ENCODE measurements at places on chromosomes 1 and 21.

DNA sequence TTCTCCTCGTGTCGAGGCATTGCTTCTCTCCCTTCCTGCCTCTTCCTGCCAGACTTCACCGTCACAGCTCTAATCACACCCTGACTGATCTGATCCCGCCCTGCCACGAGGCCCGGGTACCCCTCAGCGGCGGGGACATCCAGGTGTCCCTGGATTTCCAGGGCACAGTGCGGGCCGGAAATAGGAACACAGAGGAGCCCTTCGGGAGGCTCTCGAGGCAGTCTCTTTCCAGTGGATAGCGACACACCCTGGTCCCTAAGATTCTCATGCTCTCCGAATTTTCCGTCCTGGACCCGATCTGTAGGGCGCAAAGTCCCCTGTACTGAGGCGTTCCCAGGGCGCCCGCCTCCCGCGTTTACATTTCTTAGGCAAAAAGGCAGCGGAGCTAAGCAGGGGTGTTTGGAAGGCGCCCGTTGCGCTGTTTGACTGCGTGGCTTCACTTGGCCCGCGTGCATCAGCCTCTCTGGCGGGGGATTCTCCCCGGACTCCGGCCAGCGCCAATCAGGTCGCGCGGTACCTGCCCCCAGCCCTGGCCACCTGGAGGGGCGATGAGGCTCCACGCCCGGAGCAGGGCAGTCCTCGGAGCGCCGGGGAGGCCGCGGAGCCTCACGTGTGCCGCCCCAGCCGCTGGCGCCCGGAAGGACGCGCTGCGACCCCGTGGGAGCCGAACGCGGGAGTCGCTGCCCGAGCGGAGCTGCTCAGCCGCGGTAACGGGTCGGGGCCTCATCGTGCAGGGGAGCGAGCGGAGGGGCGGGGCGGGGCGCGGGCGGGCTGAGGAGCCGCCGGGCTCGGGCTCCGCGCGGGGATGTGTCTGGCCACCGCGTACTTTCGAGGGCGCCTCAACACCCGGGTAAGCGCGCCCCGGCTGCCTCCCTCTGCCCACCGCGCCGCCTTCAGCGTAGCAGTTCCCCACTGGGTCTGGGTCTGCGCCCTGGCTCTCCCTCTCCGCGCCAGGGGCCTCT is at the start of gene FAM163A:
TSS of gene FAM163A (plus strand) at position 575 of the 962 bp plus-strand sequence. CDS start 69,807 bp downstream, outside the sequence.
- no peak for DNase-seq

GRCh38 chr21:14985306-14985705 is 79.5 kb downstream of the NRIP1 start:
- DNase-seq: no peak

DNA sequence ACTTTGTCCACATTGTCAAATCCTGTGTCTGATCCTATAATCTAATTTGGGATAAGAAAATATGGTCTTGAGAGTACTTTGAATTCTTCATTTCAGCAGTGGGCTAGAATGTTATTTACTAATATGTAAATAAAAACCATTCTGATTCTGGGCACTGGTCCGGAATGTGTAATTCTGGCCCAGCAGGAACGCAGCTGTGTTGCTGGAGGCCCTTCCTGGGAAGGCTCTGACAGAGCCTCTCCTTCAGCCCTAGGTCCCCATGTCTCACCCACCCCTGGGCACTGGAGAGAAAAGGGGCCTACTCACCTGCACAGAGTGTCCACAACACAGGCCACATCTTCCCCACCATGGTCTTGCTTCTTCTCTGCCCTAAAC is 251 bp downstream of the GPA33 start:
- DNase-seq: no peak

DNA sequence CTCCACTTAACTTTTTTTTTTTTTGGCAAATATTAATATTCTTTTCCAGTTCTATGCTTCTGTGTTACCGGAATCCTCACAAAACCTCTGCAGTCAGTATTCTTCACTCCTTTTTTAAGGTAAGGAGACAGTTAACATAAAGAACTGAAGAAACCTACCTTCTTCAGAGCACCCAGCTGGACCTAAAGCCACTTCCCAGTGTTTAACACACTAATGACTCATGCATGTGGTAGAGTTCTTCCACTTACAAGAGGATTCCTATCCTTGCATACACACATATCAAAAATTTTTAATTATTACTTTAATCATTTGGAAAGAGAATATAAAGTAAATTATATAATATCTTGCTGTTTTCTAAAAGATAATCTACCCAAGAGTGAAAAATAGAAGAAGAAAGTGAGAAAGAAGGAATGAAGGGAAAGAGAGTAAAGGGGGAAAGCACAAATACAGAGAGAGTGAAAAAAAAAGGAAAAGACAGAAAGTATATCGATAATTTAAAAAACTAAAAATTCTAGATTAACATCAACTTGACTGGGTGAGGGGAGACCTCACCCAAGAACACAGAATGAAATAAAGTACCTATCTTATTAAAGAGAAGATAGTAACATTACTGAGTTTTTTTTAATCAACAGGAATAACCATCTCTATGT is 54.9 kb downstream of the ENAH start:
- DNase-seq: no peak

DNA sequence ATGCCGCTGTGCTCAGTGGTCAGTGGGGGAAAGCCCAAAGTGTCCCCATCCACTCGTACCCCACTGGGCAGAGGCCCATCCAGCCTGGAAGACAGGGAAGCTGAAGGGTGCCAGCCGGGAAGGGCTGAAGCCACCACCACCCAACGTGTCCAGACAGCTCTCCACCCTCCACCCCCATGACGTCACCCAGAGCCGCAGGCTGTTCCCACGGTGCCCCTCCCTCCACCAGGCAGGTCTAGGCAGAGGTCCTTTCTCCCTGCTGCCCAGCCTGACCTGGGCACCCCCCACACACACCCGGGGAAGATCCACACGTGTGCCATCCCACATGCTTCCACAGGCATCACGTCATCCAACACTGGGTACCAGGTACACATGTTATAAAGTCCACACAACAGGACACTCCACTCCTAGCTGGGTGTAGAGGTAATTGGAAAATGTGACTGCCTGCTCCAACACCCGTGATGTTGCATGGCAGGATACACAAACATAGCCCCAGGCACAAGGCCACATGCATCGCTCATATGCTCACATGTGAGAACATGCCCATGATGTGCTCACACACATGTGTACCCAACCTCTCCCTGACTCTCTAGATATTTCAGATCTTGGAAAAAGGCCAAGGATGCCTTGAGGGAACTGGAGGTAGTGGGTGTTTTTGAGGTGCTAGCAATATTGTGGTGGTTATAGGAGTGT is 5.1 kb upstream of the ARHGAP30 start:
- no peak for DNase-seq

GRCh38 chr1:211332036-211332616 is 5.5 kb downstream of the TRAF5 start:
- DNase-seq: no peak

DNA sequence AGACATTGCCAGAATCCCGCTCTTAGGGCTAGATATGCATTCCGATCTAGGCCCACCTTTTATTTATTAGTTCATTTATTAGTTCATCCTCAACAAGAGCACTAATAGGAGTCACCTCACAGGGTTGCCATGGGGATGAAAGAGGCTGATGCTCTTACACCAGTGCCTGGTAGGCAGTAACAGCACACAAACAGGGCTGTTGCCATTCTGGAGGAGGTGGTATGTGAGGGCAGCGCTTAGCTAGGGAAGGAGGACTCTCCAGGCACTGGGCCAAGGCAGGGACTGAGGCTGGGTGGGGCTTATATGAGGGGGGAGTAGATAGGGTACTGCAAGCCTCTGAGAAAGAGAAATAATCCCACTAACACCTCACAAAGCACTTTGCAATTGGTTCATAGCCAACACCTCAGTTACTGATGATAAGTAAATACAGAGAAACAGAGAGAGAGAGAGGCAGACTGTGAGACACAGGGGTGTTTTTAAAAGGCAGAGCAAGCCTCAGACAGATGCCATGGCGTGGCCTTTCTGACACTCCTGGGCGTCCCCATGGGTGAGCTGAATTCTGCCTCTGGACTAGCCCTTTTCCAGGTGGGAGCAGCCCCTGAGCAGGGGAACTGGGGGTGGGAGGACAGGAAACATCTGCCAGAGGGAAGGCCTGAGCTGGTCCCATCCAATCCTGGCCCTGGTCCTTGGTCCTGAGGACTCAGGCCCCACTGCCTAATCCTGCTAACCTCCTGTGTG is 5.9 kb downstream of the FCGR2A start:
- DNase-seq: no peak

DNA sequence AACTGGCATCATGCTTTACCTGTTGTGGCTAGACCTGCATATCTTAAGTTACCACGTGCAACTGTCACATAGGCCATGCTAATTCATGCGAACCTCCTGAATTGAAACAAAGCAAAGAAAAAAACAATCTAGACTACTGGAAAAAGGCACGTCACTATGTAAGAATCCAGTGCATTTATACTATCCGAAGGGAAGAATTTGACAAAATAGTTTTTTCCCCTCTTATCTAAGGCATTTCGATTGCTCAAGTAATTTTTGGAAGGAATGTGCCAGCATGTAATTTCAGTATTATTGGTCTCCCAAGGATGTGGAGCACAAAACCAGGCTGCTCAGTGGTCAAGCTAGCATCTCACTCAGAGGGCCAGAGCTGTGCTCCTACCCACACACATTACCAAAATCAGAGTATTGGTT is 31.5 kb upstream of the C1orf198 start:
- DNase-seq: no peak

- no peak for DNase-seq
Observed at GRCh38 chr1:186983327-186983726, 154.6 kb downstream of the PLA2G4A start.

Measured in stimulated activated CD8-positive, alpha-beta memory T cell treated with anti-CD3 and anti-CD28 coated beads, Interleukin-4, amount 100 ng/mL, for 1 hour (primary cell).